ENCODE measurements at places on chromosomes 3 and 15. TPM values are rescaled to one million over a fixed set of nuclear protein-coding genes. Genes with fewer than 3 reads are reported as not detected.

DNA sequence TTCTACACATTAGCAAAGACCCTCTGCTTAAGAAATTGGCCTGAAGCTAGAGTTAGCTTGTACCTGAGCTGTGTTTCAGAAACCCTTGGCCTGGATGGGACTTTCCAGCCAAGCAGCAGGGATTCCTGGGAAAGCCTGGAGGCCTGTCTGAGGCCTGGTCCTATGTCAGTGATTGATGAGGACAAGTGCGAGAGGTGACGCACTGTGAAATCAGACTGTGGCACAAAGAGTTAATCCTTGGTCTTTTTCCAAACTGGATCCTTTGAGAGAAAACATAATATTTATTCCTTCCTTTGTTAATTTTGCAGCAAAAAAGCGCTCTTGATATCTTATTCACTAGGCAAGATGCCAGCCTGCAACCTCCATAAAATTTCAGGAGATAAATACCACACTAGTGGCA lies 225.0 kb upstream of the ATP11B start:
- DNase-seq, result no peak

- no peak for DNase-seq
These were observed 28.2 kb downstream of the ARIH1 start for GRCh38 chr15:72502220-72502809.

DNA sequence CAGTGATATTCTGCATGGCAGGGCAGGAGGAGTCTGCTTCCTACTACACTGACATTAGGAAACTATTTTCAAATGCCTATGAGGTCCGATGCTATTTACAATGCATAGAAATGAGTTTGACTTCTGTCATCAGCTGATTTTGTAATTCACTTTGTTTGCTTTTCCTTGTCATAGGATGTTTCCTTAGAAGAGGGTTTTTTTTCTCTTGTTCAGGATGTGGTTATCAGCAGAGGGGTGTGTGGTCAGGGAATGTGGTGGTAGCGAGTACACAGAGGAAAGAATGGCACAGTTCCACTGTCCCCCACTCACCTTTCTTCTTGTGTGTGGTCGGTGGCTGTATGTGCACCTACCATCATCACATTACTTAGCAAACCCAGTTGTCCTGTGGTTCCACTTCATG lies 231.5 kb downstream of the LRTM1 start:
- no peak for DNase-seq

DNA sequence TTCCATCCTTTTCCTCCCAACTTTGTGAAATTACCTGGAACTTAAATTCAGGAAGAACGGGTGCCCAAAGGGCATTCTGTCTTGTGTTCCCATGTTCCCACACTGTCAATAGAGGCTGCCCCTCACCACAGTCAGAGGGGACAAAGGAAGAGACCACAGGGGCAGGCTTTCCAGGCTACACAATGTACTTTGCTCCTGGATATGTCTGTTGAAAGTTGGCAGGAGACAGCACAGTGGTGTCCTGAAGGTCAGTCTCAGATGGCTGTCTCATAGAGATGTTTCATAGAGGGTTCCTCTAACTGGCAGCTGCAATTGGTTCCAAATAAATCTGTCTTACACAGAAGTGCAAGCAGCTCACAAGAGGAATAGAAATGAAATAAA lies 107.8 kb upstream of the TGFBR2 start:
- DNase-seq, result no peak

GRCh38 chr15:70580958-70581357 lies 182.4 kb downstream of the UACA start:
- DNase-seq, result peak; percentile 13

GRCh38 chr3:25281732-25282126 lies 146.3 kb upstream of the RARB start:
- DNase-seq, result no peak

GRCh38 chr3:101806491-101806890 lies 27.5 kb downstream of the NXPE3 start:
- DNase-seq, result no peak

DNA sequence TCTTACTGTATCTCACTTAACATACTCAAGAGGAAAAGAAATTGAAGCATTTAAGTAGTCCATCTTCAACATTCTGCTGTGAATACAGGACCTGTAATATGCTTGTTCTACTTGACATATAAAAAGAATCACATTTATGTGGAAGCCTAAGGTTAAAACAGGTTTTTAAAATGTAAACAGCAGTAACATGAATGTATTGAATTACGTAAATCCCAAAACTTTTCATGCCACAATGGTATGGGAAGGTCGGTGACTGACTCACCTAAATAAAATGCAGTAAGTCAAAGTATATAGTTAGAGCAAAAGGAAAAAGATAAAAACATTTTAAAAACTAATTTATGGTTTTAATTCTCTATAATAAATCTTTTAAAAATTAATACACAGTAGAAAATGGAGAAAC lies 115.7 kb upstream of the TJP1 start:
- DNase-seq, result no peak

DNA sequence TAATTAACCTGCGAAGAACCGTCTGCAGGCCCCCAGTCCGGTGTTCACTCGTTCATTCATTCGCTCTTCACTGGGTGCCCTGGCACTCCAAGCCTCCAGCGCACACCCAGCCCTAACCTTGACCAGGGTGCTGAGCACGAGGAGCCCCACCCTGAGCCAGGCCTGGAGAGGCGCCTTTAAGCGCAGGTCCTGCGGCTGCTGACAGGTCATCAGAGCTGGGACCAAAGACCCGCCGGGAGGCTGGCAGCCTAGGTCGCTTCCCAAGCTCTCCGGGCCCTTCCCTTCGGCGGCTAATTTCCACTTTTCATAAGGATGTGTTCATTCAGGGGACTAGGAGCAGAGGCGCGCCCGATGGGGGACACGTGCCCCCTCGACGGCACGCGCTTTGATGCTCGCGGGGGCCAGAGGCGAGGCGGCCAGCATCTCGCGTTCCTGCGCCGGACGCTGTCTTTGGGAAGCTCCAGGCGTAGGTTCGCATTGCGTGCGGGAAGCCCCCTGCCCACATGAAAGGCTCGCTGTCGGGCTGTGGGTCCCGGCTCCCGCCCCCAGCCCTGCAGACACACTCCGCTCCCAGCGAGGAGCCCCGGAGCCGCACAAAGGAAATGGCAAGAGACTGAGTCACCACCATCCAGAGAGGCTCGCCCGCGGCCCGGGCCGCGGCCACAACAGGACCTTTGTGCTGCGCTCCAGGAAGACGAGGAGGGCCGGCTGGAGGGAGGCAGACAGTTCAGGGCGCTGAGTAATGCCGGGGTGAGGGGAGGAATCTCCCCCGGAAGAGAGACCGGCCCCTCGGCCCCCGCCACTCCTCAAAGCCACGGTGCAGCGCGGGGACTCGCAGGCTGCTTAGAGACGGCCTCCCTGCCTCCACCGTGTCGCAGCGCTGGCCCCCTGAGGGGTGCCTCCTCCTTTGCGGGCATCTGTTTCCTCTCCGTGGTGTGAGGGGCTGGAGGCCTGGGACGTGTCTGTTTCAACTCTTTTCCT lies 266.4 kb upstream of the HES1 start:
- DNase-seq, result peak; percentile 71

GRCh38 chr3:24648063-24648462 lies 153.4 kb upstream of the THRB start:
- DNase-seq, result no peak

- no peak for DNase-seq
These were observed 5.5 kb upstream of the CLN6 start for GRCh38 chr15:68235022-68235421.

- DNase-seq, result no peak
These were observed 268.4 kb downstream of the IGSF11 start for GRCh38 chr3:118766306-118766669.

GRCh38 chr15:86653344-86654197 lies 573.9 kb downstream of the AGBL1 start:
- DNase-seq, result no peak

- no peak for DNase-seq
These were observed 27.2 kb downstream of the USP3 start for GRCh38 chr15:63531586-63531985.

- DNase-seq, result no peak
These were observed 1.6 kb upstream of the TOPAZ1 start for GRCh38 chr3:44240061-44240460.

GRCh38 chr15:95132774-95133173 lies 901.4 kb downstream of the MCTP2 start:
- DNase-seq, result no peak

- DNase-seq, result no peak
These were observed 1.8 kb downstream of the WWTR1 start for GRCh38 chr3:149655826-149656574.

DNA sequence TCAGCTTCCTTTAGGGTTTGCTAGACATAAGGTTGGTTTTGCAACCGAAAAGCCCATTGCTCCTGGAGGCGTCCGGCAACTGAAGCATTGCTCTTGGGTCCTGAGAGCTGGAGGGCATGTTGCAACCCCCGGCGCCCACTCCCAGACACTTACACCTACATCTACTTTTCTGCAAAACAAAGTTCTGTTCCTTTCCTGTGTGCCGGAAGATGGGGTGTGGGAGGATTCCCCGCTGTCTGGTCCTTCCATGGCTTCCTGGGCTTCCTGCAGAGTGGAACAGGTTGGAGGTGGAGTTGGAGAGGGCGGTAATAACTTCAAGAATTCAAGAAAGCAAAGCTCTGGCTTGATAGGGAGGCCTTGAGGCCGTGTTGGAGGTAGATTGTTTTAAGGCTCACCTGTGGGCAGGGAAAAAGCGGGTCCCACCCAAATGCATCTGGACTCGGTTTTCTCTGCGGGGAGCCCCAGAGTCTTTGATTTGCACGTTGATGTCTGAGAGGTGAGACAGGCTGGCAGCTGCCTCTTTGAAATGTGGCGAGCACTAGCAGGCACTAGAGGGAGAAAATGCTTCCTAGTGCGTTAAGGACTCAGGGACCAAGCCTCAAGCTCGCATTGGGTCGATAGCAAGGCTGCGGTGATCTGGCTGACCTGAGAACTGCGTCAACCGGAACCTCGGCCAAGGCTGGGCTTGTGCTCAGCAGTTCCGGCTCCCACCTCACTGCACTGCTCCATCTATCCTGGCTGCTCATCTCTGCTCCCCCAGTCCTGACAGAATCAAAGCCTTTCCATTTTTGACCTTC lies 39.5 kb downstream of the NR2F2 start:
- no peak for DNase-seq

DNA sequence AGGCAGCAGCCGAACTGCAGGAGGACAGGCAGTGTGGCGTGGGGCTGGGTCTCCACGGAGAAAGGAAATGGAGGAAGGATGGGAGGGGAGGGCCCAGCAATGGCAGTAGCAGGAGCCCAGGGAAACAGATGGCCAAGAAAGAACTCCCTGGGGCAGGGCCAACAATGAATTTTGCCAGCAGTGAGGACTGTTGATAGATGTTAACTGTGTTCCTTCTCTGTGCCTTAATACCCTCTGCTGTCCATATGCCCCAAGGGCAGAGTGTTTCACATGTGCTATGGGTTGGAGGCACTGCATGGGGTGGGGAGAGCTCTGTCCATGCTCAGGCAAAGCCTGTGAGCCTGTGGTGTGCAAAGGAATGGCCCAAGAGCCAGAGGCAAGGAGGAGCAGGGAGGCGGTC lies 70.8 kb upstream of the POMGNT2 start:
- DNase-seq, result no peak

GRCh38 chr3:59506191-59506590 lies 456.4 kb upstream of the CFAP20DC start:
- no peak for DNase-seq

GRCh38 chr3:129539206-129539605 lies 3.8 kb upstream of the H1-8 start:
- DNase-seq, result no peak

GRCh38 chr3:13258986-13259514 lies 161.1 kb downstream of the NUP210 start:
- no peak for DNase-seq

- DNase-seq, result no peak
These were observed 36.4 kb upstream of the WNT5A start for GRCh38 chr3:55523471-55523870.

DNA sequence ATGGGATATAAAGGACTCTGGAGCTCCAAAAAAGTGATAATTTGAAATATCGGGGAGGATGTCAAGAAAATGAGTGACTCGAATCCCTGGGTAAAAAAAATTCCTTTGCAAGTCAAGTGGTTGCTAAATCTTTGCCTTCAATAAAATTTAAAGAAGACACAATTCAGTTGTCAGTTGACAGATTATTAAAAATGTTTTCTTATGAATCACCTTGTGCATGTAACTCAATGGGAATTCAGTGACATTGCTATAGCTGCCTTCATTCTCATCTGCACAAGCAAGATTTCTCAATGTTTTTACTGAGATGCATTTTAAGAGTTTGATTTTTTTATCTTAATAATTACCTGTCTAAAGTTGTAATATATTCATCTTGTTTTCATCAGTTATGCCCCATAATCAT lies 264.0 kb upstream of the IL12A start:
- no peak for DNase-seq

DNA sequence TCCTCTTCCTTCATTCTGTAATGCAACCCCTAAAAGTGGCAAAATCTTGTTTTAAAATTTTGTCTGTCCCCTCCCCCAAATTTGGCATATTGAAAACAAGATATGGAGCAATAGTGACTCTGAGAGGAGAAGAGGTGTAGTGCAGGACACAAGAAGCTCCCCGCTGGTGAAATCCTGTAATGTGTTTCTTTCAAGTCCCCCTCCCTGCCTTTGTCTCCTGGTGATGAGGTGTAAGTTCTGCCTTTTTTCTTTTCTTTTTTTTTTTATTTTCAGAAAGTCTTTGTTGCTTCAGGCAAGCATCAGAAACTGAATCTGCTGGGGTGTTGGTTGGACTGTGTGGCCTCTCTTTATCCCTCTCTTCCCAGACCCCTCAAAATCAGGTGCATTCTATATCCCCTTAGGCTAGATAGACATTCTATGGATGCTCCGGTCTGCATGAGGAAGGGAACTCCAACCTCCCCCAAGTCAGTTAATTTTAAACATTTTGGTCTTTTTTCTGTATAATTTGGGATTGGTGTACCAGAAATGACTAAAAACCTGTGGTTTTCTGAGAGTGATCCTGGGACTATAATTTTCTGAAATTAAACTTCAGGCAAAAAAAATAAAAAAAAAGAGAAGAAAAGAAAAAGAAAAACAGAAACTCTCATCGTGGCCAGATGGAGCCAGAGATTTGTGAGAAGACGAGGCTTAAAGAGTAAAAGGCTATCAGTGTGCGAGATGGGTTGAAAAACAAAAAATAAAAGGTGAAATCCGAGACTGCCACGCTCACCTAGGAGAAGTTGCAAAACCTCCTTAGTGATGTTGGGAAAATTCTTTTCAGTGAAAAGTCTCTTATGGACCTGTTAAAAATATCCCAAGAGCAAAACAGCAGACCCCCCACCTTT lies 21.4 kb downstream of the ACKR2 start:
- no peak for DNase-seq

ZFYVE19 gene
- 26.6 TPM for total RNA-seq

OSBPL10 gene
- total RNA-seq, result 32.6 TPM

GRK7 gene
- total RNA-seq, result not detected

SKOR1 gene
- total RNA-seq, result not detected

SLC2A2 gene
- total RNA-seq, result not detected

HES1 gene
- total RNA-seq, result not detected

MESP2 gene
- total RNA-seq, result not detected

GOLGA6D gene
- 0.14 TPM for total RNA-seq

PML gene
- 91.7 TPM for total RNA-seq

ZDHHC23 gene
- total RNA-seq, result 1.7 TPM

ZNF717 gene
- 10.5 TPM for total RNA-seq

GOLGA6L26 gene
- not detected for total RNA-seq

RASGRF1 gene
- not detected for total RNA-seq

HTR3E gene
- not detected for total RNA-seq

PDIA3 gene
- 224 TPM for total RNA-seq

ZNF502 gene
- 1.5 TPM for total RNA-seq

TRANK1 gene
- total RNA-seq, result 21.5 TPM

STAB1 gene
- not detected for total RNA-seq

STRIT1 gene
- total RNA-seq, result not detected

Measured in activated naive CD4-positive, alpha-beta T cell treated with anti-CD3 and anti-CD28 coated beads, Interleukin-2, amount 50 U/mL, for 72 hours (primary cell).